Astrocyte (in vitro differentiated cells and primary cell): ENCODE measurements at places on chromosomes 16 and 17.

GRCh38 chr17:31786796-31787481, 72.1 kb downstream of the COPRS start:
- no peak for DNase-seq

DNA sequence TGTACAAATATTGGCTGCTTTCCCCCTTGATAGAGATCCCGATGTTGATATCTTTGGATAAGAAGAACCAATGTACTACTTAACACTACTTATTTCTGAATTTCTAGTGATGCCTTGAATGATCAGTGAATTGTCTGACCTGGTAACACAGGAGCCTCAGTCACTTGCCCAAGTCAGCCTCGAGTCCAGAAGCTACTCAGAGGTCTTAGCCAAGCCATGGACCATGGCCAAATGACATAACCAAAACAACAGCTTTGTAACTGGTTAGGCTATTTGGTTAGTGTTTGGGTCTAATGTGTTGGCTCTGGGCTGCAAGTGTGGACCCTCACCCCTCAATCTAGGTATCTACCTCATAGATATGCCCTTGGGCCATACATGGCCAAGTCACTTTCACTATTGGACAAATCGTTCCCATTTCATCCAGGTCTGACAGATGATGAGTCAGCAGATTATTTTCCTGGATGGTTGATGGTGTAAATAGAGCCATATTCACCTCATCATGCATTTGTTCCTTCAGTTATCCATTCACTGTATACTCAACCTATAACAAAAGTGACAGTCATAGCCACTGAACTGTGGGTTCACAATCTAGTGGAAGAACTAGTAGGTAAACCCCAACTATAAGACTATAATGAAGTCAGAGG, 3.5 kb downstream of the RBFOX1 start:
- DNase-seq, result no peak

DNA sequence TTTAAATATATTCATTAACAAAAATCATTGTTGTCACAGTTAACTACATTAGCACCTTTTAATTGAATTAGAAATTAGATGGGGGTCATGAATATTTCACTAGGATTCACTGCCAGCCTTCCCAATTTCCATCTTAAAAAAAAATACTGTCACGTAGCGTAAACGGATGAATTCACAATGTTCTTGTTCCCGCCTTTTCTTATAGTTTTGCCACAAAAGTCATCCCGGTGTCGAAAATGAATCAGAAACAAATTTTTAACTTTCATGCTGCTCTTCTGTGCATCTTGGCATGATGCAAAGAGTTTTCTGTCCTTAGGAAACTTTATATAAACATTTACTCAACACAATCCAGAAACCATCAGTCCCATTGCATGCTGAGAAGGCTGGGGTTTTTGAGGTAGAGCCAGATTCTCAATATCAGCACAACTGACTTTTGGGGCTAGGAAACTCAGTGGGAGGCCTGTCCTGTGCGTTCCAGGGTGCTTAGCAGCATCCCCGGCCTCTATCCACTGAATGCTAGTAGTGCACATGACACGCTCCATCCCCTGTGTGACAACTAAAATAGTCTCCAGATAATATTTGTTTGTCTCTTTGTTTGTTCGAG, 252.9 kb upstream of the XYLT1 start:
- DNase-seq, result peak; percentile 36

DNA sequence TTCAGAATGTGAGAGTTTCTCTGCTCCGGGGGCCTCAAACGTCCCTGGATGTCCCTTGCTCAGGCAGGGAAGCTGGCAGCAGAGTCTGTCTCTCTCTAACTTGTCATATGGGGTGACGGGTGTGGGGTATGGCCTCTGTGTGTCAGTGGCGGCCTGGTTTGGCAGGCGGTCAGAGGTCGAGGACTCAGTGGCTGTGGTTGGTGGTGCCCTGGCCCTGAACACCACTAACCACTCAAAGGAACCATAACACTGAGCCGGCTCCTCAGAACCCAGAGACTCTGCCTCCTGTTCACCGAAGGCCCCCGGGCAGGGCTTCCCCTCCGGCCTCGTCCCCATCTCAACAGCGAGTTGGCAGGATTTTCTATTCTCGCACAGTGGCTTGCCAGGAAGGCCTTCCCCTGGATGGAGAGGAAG, 677 bp downstream of the P2RX1 start:
- no peak for DNase-seq

- DNase-seq, result no peak
Observed at GRCh38 chr17:50421308-50422051, 4.5 kb upstream of the ACSF2 start.

DNA sequence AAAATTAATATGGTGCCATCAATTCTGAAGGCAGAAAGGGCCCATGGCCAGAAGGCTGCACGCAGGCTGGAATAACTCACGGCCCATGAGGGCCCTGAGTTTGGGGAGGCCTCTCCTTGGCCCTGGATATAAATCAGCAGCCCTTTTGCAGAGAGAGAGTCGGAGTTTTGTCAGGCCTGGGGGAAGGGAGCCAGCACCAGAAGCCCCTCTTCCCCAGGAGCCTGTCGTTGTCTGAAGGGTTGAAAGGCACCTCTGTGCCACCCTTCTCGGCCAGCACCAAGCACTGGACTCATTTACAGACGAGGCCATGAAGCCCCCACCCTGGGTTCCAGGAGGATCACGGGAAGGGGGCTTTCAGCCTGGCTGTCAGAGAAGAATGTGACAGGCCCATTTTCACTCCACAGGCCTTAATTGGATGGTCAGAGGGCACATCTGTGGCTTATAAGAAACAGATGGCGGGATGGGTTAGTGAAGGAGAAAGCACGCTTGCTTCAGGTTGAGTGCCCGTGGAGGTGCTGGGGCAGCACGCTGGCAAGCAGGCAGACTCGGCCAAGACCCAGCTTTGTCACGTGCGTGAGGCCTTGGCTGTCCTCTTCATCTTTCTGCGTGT, 140.6 kb downstream of the CLEC16A start:
- peak; percentile 67 for DNase-seq

DNA sequence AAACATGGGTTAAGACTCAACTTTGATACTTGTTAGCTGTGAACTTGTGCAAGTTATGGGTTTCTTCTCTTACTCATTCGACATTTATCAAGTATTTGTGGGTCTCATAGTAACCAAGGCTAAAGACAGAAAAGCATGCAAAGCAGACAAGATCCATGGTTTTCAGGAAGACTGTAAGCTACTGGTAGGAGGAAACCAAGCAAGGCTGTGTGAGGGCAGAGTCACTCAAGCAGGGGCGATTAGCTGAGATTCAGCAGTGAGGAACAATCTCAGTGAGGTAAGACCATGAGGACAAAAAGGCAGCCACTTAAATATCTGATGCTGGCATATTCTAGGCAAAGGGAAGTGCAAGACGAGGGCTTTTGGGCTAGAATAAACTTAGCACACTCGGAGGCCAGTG, 29.5 kb downstream of the MBTD1 start:
- peak; percentile 13 for DNase-seq

DNA sequence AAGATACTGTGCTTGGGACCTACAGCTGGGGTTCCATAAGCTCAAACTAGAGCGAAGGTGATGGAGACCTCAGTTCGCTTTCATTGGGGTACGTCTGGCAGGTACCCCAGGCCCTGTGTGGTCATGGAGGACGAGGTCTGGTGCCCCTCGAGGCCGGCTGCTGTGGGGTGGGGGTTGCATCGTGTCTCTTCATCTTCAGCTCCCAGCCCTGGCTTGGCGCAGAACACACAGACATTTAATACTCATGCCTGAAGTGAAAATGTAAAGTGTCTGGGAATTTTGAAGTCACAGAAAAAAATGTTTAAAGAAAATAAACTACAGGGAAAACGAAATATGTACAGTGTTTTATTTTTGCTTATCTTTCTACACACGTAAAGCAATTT, 80.5 kb downstream of the TBC1D16 start:
- DNase-seq, result no peak
